HepG2 (cell line): ENCODE measurements at places on chromosomes 3 and 15.

DNA sequence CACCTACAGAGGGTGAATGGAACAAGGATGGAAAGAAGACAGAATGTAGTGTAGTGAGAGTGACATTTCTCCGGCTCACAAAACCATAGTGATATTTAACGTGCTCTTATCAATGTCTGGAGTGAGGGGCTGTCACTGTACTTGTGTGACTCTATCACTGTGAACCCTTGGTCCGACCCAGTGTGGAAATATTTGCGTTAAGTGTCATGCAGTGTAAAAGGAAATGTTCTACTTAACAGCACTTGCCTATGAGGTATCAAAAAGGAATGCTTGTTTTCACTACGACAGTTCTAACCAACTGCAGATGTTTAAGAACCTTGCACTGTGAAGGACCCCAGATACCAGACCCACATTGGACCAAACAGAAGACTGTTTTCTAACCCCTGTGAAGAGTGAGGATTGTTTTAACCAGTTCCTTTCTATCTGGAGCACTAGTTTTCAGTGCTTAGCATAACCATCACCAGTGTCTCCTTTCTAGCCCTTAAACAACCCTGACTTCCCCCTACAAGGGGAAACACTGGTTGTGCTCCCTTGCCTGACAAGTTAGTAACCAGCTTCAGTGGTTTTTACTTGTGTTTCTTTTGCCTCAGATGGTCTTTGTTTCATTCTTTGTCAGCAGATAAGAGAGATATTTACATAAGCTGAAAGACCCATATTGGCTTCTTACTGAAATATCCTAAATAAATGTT lies 144.7 kb upstream of the ABHD17C start:
- DNase-seq = peak; percentile 37

DNA sequence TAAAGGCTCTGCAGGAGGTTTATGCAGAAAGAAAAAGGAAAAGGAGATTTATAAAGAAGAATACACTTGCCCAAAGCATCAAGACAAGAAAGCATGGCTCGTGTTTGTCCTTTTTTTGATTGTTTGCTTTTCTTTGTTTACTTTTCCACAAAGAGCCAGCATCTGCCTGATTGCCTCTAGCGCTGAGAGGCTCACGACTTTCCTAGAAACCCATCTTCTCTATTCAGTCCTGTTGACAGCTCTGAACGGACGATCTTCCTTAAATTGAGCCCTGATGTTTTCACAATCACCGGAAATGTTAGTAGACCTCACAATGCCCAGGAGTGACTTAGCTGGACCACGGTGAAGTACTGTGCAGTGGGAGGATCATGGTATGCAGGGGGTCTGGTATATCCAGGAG lies 12.4 kb downstream of the GP5 start:
- no peak for DNase-seq

DNA sequence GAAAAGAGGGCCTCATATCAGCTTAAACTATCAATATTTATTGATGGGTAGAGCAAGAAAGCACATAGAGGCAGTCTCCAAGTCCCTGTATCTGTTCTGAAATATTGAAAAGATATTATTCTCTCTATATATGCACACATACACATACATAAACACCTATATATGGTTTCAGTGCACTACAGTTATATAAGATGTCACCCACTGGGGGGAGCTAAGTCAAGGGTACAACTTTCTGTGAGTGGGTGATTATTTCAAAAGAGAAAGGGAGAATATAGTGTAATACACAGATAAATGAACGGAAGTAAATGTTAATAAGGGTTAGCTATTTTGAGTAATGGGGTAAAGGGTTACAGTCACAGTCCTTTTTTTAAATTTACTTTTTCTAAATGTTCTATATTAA lies 8.8 kb downstream of the SNTN start:
- DNase-seq = no peak

GRCh38 chr3:130941793-130942192 lies 47.9 kb downstream of the ATP2C1 start:
- DNase-seq = no peak

DNA sequence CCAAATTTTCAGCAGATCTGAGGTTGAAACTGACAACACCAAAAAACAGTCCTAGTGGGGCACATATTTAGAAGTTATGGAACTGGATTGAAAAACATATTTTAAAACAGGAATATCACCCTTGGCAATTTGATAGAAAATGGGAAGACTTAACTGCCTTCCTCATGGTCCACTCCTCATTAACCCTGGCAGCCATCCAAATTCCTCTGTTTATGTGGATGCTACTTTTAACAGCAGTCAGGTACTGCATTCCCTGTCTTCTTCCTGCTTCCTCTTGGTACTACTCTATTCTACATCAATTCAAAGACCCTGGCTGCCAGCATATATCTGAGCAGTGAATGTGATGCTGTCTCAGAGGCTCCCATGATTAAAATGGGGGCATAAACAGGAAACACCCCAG lies 54.3 kb downstream of the PDE8A start:
- DNase-seq = no peak

DNA sequence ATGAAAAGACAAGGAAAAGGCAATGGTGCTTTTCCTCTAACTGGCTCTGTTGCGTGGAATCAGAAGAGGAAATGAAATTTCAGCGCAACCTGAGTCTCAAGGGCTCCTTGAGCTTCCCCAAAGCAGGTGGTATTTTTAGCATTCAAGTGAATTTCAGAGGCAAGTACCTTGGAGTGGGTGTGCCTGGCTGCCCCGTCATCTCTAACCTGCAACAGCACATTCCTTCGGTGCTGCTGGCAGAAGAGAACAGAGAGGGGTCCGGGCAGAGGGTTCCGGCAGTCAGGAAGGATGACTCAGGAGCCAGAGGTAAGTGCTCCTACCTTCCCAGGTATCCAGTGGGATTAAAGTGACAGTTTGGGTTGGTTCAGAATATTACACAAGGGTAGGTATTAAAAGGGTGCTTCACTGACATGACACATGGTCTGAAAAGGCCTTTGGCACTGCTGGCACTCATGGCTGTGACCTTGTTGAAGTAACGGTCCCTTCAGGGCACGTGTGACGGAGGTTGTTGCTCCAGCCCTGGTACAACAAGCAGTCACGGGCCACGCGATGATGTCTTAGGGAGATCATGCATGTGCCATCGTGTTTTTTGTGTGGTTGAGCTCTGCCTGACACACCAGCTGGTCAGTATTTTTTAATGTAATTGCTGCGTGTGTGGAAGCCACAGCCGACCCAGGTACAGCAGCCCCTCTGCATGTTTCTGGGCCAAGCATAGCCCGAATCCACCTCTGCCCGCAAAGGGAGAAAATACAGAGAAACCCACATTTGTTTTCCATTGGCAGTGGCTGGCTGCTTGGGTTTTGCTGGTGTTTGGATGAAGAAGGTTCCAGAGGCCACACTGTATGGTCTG lies 75.7 kb downstream of the LRRK1 start:
- no peak for DNase-seq

GRCh38 chr3:11306817-11307589 lies 34.8 kb downstream of the ATG7 start:
- no peak for DNase-seq
